ENCODE measurements at places on chromosomes 5 and 9. TPM values are rescaled to one million over a fixed set of nuclear protein-coding genes. Genes with fewer than 3 reads are reported as not detected.
A peak's percentile ranks its signal among the peaks of the same experiment; 100 is the strongest.

- no peak overlapping the region for H3K4me3 ChIP-seq
- H3K4me1 ChIP-seq, result peaks cover 8% of the 10 kb centered on the region
- H3K27me3 ChIP-seq, result no peaks in the 10 kb centered on the region
Observed at GRCh38 chr5:55451976-55452375, 82.8 kb downstream of the PLPP1 start.

- no peak overlapping the region for H3K27ac ChIP-seq
- no peak for DNase-seq
- no peaks in the 10 kb centered on the region for H3K36me3 ChIP-seq
- H3K4me3 ChIP-seq, result no peak overlapping the region
Observed at GRCh38 chr5:74632947-74633356, 7.6 kb downstream of the ENC1 start.

Gene FGF1
- not detected for total RNA-seq

GRCh38 chr5:171521219-171521633 is 101.8 kb downstream of the FGF18 start:
- H3K27ac ChIP-seq, result no peak overlapping the region
- H3K4me3 ChIP-seq, result no peak overlapping the region
- no peaks in the 10 kb centered on the region for H3K4me1 ChIP-seq

DNA sequence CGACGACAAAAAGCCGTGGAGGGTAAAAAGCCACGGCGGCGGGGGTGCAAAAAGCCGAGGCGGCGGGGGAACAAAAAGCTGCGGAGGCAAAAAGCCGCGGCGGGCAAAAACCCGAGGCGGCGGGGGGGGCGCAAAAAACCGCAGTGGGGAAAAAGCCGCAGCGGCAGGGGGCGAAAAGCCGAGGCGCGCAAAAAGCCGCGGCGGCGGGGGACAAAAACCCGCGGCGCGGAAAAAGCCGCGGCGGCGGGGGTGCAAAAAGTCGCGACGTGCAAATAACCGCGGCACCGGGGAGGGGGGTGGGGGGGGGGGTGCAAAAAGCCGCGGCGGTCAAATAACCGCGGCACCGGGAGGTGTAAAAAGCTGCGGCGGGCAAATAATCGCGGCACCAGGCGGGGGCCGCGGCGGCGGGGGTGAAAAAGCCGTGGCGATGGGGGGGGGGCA is 511.5 kb downstream of the FOXD4L5 start:
- no peak overlapping the region for H3K27ac ChIP-seq
- DNase-seq, result peak; percentile 3
- no peak overlapping the region for H3K4me3 ChIP-seq
- no peaks in the 10 kb centered on the region for H3K36me3 ChIP-seq

DNA sequence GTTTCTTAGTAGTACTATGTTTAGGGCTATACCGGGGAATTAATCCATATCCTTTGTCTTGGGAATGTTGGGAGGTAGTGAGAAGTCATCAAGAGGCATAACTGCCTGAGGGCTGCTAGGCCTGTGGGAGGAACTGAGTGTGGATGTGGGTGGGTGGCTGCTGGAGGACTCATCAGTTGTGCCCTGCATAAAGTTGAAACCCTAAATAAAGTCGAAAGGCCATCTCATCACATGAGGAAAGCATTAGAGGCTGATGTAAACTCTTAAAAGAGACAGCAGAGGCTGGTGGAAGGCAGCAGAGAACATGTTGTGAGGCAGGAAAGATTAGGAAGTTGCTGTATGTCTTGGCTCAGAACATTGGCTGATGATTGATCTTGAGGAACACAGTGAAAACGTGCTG is 143.8 kb downstream of the MAST4 start:
- DNase-seq, result no peak
- peaks cover 14% of the 10 kb centered on the region for H3K4me1 ChIP-seq
- H3K27me3 ChIP-seq, result peaks cover 8% of the 10 kb centered on the region

DNA sequence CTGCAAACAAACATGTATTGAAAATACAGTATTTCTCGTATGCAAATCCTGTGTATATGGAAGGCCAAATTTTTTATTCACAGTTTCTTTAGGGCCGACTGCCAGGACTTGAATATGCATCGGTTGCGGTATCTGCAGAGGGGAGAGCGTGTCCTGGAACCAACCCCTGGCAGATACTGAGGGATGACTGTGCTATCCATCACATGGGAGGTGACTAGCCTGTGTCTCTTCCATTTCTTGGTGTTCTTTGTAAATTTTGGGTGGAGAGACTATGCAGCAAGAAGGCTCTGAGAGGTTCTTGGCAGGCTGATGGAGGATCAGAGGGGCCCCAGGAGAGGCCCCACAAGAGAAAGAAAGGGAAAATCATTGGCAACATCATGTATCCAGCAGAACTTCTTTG is 384.3 kb downstream of the YTHDC2 start:
- H3K27me3 ChIP-seq, result peaks cover 5% of the 10 kb centered on the region
- no peak for DNase-seq
- no peak overlapping the region for H3K4me3 ChIP-seq
- H3K36me3 ChIP-seq, result no peaks in the 10 kb centered on the region

DNA sequence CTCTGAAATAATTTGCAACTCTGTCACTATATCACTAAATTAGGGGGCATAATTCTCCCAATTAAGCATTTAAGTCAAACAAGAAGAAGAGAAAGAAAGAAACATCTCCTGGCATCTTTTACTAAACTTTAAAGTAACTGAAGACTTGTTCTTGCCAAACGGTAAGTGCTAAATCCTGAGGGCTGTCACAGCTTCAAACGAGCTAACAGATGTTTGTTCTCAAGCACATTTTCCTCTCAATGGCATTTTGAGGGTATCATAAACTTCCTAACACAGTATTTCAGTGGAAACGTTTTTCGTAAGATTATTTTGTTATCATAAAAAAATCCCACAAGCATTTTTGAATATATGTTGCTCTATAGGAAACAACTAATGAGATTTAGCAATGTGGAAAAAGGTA is 169.5 kb upstream of the TAS2R1 start:
- H3K27ac ChIP-seq, result no peak overlapping the region
- H3K36me3 ChIP-seq, result no peaks in the 10 kb centered on the region
- H3K4me3 ChIP-seq, result no peak overlapping the region
- H3K27me3 ChIP-seq, result no peaks in the 10 kb centered on the region
- no peaks in the 10 kb centered on the region for H3K4me1 ChIP-seq

- H3K36me3 ChIP-seq, result no peaks in the 10 kb centered on the region
- H3K27ac ChIP-seq, result no peak overlapping the region
- no peaks in the 10 kb centered on the region for H3K4me1 ChIP-seq
- H3K4me3 ChIP-seq, result no peak overlapping the region
- no peaks in the 10 kb centered on the region for H3K27me3 ChIP-seq
- peak; percentile 25 for DNase-seq
Observed at GRCh38 chr9:25964239-25964638, 286.0 kb upstream of the TUSC1 start.

DNA sequence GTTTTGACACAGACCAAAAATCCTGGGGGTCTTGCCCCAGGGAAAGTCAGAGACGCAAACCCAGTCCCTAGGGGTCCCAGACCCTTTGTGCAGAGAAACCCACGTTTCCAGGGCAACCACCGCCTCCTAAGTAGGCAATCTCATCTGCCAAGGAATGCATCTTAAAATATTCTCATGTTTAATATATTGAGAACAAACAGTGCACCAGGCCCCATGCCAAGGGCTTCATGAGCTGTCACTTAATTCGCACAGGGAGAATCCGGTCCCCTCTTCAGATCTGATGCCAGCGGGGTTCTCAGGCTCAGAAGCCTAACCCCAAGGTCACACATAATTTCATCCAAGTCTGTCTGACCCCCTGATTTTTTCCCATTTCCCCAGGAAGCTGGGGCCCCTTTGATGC is 28.8 kb downstream of the CPLX2 start:
- H3K27ac ChIP-seq, result no peak overlapping the region
- no peaks in the 10 kb centered on the region for H3K27me3 ChIP-seq
- DNase-seq, result no peak
- H3K36me3 ChIP-seq, result peaks cover 4% of the 10 kb centered on the region
- H3K4me3 ChIP-seq, result no peak overlapping the region
- H3K4me1 ChIP-seq, result peaks cover 15% of the 10 kb centered on the region

GRCh38 chr9:27468462-27469110 is 55.5 kb upstream of the IFNK start:
- no peaks in the 10 kb centered on the region for H3K36me3 ChIP-seq
- no peaks in the 10 kb centered on the region for H3K4me1 ChIP-seq
- no peak overlapping the region for H3K4me3 ChIP-seq
- no peak overlapping the region for H3K27ac ChIP-seq
- DNase-seq, result no peak

Gene TLR4
- not detected for total RNA-seq

- DNase-seq, result no peak
- H3K4me3 ChIP-seq, result no peak overlapping the region
- no peak overlapping the region for H3K27ac ChIP-seq
- peaks cover 53% of the 10 kb centered on the region for H3K27me3 ChIP-seq
Observed at GRCh38 chr5:73370640-73371583, 77.7 kb downstream of the FOXD1 start.

- H3K4me3 ChIP-seq, result no peak overlapping the region
- no peak for DNase-seq
- no peaks in the 10 kb centered on the region for H3K36me3 ChIP-seq
Observed at GRCh38 chr5:73266176-73266738, 93.3 kb downstream of the TMEM174 start.

GRCh38 chr9:31302620-31303418 is 1081.6 kb upstream of the ACO1 start:
- no peak overlapping the region for H3K27ac ChIP-seq
- DNase-seq, result no peak
- peaks cover 21% of the 10 kb centered on the region for H3K4me1 ChIP-seq
- H3K36me3 ChIP-seq, result no peaks in the 10 kb centered on the region
- no peaks in the 10 kb centered on the region for H3K27me3 ChIP-seq

DNA sequence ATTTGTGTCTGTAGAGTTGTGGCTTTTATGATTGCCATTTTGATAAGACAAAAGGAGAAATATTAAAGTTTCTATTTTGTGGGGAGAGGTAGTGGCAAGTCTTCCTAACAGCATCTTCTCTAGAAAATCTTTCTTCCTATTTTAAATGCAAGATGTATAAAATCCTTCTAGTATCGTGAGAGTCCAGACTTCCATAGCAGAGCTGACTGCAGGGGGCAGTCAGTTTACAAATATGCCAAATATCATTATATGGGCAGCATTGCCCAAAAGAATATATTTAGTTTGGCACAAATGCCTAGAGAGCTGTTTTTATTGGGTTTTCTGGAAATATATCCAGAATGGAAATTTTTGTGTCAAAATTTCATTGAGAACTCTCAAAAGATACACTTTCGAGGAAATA is 82.1 kb upstream of the ALDH1A1 start:
- H3K27ac ChIP-seq, result no peak overlapping the region
- no peak overlapping the region for H3K4me3 ChIP-seq
- no peak for DNase-seq
- H3K36me3 ChIP-seq, result no peaks in the 10 kb centered on the region

Gene MUSK
- total RNA-seq, result not detected

Gene GALNT12
- total RNA-seq, result 12.7 TPM

DNA sequence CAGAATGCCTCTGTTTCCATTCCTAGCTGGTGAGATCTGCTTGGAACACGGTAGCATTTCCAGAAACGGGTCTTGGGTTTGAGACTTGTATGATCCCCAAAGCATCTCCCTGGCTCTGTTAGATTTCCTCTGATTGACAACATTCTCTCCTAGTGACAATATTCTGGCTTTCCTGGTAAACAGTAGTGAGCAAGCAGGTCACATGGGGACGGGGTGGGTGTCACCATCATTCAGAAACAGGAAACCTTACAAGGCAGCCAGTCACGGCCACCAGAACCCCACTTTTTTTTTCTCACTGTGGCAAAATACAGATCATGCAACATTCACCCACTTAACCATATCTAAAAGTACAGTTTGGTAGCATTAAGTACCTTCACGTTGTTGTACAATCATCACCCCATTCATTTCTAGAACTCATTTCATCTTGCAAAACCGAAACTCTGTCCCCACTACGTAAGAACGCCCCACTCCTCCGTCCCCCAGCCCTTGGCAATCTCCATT is 90.1 kb upstream of the LMX1B start:
- no peaks in the 10 kb centered on the region for H3K36me3 ChIP-seq
- peak; percentile 71 for DNase-seq
- peak overlapping the region; percentile 53 for H3K27ac ChIP-seq
- peak overlapping the region; percentile 3 for H3K4me3 ChIP-seq

DNA sequence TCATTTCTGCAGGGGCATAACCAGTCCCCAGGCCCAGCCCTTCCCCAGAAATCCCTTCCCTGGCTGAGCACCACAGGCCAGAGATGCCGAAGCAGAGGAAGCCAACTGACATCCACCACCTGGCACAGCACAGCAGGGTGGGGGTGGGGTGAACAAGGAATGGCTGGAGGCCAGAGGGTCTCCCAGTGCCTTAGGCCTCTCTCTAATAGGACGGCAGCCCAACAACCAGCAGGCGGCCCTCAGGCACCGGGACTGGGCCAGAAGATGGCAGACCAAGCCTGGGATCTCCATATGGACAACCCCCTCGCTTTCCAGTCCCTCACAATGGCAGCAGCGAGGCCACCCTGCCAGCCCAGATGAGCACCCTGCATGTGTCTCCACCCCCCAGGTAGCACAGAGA is 13.2 kb downstream of the PDLIM4 start:
- no peak overlapping the region for H3K27ac ChIP-seq
- no peaks in the 10 kb centered on the region for H3K36me3 ChIP-seq
- H3K4me1 ChIP-seq, result peaks cover 2% of the 10 kb centered on the region
- peaks cover 18% of the 10 kb centered on the region for H3K27me3 ChIP-seq

- H3K36me3 ChIP-seq, result no peaks in the 10 kb centered on the region
- H3K27me3 ChIP-seq, result peaks cover 7% of the 10 kb centered on the region
- DNase-seq, result no peak
- H3K27ac ChIP-seq, result no peak overlapping the region
Observed at GRCh38 chr5:180129291-180130190, 58.0 kb upstream of the RNF130 start.

Gene CCL27
- 0.23 TPM for total RNA-seq
